ENCODE measurements at places on chromosomes 5 and 9. TPM values are rescaled to one million over a fixed set of nuclear protein-coding genes. Genes with fewer than 3 reads are reported as not detected.
A peak's percentile ranks its signal among the peaks of the same experiment; 100 is the strongest.

The ARID3C gene
- total RNA-seq: 0.16 TPM

DNA sequence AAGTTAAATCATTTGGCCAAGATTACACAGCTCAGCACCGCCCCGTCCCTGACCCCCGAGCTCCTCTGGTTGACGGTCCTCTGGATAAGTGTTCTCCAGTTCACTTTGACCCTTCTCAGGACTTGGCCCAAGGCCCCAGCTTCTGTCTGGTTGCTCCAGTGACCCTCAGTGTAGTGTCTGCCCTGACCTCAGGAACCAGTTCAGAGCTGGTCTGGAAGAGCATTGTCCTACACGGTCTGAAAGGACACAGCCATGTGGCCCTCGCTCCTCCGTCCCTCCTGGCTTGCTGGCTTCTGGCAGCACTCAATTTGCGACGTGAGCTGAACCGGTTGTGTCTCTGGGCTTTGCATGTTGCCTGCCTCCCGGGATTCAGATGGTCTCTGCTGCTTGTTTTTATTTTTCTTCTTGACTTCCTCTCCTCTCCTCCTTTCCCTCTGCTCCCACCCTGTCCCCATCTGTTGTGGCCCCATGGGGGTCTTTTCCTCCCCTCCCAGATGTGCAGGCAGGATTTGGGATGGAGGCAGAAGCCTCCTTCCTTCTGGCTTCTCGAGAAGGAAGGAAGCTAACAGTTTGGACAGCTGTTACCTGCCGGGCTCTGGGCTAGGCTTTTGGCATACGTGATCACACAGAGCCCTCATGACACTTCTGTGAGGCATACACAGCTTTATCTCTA is 72.0 kb downstream of the PPARGC1B start:
- no peak for DNase-seq

DNA sequence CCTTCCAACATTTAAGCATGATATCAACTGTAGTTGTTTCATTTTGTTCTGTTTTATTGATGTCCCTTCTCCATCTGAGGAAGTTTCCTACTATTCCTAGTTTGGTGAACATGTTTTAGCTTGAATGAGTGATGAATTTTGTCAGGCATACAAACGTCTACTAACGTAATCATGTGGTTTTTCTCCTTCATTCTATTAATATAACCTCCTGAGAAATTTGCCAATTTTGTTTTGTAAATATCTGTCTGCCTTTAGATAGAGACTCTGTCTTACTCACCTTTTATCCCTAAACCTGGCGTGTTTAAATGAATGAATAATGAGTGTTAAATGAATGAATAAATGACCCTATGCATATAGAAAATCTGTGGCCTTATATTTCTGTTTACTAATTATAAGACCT is 26.5 kb upstream of the NREP start:
- no peak for DNase-seq

The PDLIM4 gene
- 220 TPM for total RNA-seq

The GADD45G gene
- total RNA-seq: 81.1 TPM

DNA sequence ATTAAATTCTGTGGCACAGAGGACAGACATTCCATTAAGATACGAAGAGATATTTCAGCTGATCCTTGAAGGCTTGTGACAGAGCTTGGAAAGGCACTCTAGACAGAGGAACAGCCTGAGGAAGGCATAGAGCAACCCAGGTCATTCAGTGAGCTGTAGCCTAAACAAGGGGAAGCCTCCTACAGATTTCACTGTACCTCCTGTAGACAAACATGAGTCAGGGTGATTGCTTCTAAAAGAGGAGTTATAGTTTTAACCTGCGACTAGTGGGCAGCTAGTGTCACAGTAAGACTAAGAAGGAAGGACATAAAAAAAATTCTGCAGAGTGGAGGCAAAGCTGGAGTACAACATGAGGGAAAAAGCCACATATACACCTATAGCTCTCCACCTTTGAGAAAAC is 43.5 kb upstream of the ANKDD1B start:
- no peak for DNase-seq

DNA sequence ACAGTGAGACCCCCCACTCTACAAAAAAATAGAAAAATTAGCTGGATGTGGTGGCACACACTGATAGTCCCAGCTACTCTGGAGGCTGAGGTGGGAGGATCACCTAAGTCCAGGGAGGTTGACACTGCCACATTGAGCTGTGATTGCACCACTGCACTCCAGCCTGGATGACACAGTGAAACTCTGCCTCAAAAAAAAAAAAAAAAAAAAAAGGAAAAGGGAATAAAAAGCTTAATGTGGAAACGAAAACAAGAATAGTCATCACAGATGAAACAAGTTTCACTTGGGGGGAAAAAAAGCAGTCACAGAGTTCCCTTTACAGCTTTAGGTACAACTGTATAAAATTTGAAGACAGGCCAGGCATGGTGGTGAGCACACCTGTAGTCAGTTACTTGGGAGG is 84.2 kb downstream of the FNBP1 start:
- no peak for DNase-seq

DNA sequence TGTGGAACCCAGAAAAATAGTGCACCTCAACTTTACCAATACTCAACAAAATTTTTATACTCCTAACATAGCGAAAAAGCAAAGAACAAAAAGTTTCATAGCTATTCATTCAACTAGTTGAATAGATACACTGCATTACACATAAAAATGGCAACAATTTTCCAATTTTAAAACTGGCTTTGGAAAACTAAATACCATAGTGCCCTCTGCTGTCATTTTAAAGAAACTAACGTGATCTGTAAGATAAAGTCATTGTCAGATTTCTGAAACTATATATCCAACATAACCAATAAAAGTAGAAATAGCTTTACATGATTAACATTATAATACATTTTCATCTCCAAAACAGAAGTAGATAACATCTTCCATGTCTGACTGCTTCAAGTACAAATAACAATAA is 31.6 kb downstream of the DTWD2 start:
- DNase-seq: peak; percentile 17

- no peak for DNase-seq
Observed at GRCh38 chr9:2134391-2134790, 119.2 kb downstream of the SMARCA2 start.

- no peak for DNase-seq
Observed at GRCh38 chr9:8653111-8653510, 853.5 kb upstream of the DMAC1 start.

The TAF7 gene
- 116 TPM for total RNA-seq

DNA sequence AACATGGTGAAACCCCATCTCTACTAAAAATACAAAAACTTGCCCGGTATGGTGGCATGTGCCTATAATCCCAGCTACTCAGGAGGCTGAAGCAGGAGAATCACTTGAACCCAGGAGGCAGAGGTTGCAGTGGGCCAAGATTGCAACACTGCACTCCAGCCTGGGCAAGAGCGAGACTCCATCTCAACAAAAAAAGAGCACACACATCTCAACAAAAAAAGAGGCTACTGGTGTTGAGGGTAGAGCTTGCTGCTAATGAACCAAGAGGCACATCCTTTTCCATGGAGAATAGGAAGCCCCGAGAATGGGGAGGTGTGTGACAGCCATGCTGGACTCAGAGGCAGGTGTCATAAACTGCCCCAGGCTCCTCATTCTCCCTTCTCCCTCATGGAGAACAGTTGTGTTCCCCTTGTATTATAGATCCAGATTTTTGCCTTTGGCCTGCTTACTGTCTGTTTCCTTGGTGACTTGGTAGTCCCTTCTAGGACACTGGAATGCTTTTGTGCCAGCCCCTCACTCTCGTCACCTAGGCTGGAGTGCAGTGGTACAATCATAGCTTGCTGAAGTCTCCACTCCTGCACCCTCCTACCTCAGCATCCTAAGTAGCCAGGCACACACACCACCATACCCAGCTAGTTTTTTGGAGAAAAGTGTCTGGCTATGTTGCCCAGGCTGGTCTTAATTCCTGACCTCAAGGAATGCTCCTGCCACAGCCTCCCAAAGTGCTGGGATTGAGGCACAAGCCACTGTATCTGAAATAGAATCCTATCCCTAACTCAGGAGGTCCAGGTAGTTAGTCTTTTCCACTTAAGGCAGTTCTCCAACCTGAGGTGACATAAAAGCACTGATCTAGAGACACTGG is 5.1 kb downstream of the RPL12 start:
- DNase-seq: no peak
